ENCODE measurements at places on chromosomes 11 and 22. TPM values are rescaled to one million over a fixed set of nuclear protein-coding genes. Genes with fewer than 3 reads are reported as not detected.

Gene OR51I1
- not detected for total RNA-seq

Gene OR52A5
- 0.05 TPM for total RNA-seq

Gene BDNF
- 0.08 TPM for total RNA-seq

DNA sequence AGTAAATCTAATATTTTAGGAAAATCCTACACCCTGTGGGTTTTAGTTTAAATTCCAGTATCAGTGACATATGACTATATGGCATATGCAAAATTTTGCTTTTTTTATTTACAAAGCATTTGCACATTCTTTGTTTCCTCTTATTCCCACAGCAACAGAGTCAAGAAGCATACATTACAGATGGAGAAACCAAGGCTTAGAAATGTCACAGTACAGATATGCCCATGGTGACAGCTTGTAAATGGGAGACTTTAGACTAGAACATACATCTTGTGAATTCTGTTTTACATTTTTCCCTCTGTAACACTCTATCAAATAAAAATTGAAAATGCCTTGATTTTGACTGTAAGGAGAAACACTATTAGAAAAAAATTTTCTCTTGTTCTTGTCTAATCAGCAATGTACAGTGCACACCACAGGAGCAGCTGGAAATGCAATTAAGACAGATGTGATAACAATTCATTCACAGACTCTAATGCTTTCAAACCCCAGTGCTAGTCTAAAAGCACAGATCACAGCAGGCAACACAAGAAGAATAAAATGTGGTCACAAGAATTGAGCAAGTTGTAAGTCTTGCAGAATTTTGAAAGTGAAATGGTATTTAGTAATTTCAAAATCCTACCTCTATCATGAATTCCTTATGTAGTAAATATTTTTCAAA is 375.9 kb downstream of the LUZP2 start:
- no peak for DNase-seq

GRCh38 chr22:18987765-18988164 is 51.7 kb upstream of the PRODH start:
- DNase-seq = peak; percentile 86

- no peak for DNase-seq
Observed at GRCh38 chr22:24394254-24394653, 33.1 kb upstream of the ADORA2A start.

- no peak for DNase-seq
Observed at GRCh38 chr11:131840545-131840944, 470.1 kb downstream of the NTM start.

DNA sequence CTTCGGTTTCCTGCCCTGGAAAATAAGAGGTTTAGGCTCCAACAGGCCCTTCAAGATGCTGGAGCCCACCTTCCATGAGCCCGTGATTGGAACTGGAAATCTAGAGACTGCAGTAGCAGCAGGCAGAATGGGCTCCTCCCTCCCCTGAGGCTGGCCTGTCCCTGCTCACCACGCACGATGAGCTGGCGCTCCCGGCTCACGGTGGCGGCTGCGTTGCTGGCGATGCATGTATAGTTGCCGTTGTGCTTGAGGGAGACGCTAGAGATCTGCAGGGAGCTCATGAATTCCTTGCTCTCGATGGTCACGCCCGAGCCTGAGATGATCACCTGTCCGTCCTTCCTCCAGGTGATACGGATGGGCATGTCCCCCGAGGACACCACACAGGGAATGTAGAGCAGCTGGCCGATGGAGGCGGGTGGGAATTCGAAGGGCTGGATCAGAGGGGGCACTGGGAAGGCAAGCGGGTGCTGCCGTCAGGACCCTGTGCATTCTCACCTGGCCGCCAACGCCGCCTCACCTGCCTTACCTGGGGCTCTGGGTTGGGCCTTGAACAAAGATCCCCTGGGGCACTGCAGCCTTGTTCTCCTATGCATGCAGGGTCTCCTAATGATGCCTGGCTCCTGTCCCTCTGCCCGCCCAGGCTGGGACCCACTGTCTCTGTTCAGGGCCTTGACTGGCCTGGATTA is 177.8 kb downstream of the CEP164 start:
- DNase-seq = no peak

DNA sequence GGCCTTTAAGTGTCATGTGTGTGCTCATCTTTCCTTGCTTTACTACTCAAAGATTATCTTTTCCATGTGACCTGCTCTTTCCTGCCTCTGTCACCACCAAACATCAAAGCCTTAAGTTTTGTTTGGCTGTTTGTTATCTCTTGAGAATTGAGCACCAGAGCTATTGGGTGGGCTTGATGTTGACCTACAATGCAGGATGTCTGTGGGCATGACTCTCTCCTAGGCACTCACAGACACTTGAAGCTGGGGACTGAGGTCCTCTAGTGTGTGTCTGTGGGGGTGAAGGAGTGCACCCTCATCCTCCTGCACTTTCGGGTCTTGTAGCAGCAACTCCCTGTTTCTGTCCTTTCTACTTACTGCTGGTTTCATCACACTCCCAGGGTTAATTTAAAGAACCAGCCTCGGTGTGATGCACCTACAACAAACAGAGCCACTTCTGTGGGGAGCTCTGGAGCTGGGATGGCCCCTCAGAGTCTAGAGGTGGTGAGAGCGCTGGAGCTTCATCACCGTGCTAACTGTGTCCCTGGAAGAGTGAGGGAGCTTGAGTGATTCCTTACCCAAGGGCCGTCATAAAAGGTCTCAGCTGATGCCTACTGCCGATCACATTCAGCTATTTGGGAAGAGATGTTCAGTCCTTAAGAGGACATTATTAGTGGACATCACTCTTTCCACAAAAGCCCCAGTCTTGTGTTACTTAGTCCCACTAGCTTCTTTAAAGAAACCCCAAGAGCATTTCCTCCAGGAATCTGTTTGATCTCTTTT is 56.3 kb downstream of the LRRC74B start:
- no peak for DNase-seq

- peak; percentile 81 for DNase-seq
Observed at GRCh38 chr11:124402326-124402922, 3.6 kb upstream of the OR8B3 start.

- DNase-seq = peak; percentile 17
Observed at GRCh38 chr11:2564588-2565425, 120.0 kb downstream of the KCNQ1 start.
